ENCODE measurements at places on chromosomes 6 and 20. TPM values are rescaled to one million over a fixed set of nuclear protein-coding genes. Genes with fewer than 3 reads are reported as not detected.

DNA sequence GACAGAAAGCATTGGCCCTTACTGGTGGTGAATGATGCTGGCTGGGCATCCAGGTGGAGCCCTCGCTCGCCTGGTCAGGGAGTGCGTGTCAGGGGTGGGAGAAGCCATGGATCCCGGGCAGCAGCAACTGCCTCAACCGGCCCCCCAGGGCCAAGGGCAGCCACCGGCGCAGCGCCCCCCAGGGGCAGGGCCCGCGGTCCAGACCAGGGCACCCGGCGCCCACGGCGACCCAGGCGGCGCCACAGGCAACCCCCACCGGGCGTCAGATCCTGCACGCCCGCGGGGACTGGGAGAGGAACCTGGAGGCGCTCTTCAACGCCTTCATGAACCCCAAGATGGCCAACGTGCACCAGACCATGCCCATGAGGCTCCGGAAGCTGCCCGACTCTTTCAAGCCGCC is 101.7 kb upstream of the SAMD5 start:
- no peak for DNase-seq

SLC22A7 gene
- total RNA-seq, result not detected

GRCh38 chr6:108127826-108128225 is 38.0 kb upstream of the NR2E1 start:
- no peak for DNase-seq

DNA sequence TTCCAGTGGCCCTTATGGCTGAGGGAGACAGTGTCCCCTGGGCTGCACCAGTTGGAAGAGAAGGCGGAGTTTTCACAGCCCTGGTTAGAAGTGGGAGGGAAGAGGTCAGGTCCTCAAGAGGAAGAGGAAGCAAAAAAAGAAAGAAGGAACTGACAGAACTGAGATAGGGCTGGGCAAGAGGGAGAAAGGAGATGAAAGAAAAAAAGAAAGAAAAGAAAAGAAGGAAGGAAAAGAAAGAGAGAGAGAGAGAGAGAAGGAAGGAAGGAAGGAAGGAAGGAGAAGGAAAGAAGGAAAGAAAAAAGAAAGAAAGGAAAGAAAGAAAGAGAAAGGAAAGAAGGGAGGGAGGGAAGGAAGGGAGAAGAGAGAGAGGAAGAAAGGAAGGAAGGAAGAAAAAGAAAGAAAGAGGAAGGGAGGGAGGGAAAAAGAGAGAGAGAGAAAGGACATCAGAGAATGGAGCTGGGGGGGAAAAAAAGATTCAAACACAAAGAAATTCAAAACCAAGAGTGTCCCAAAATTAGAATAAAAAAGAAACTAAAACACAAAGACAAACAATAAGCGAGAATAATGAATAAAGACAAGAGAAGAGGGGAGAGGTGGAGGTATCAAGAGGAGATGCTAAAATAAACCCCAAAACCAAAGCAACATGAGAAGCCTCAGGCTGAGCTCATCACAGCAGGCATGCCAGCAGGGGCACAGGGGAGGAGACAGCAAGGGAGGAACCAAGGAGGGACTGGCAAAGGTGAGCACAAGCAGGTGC is 5.3 kb upstream of the FUCA2 start:
- no peak for DNase-seq

DNA sequence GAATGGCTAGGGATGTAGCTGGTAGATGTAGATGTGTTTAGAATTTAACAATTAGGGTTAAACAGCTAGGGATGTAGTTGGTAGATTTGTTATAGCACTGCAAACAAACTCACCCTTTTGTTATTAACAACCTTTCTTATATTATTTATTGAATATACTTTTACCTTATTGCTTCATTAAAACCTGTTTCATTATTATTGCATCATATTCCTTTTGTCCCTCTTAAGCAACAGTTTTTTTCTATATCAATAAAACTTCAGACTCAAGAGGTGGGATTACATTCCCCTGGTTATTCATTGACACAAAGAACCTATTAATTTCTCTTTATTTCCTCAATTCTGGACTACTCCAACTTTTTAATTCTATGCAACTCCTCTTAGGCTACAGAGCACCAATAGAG is 661.2 kb downstream of the EYS start:
- DNase-seq, result no peak

- DNase-seq, result no peak
These were observed 144.7 kb downstream of the MYB start for GRCh38 chr6:135325624-135326424.
